ENCODE measurements at places on chromosomes 13 and 19.

GRCh38 chr13:68588623-68589022 is 1358.5 kb upstream of the PCDH9 start:
- DNase-seq = no peak

GRCh38 chr19:42074513-42075363 is 1.2 kb upstream of the ZNF574 start:
- no peak for DNase-seq

GRCh38 chr13:105655046-105655445 is 880.4 kb downstream of the EFNB2 start:
- DNase-seq = no peak

DNA sequence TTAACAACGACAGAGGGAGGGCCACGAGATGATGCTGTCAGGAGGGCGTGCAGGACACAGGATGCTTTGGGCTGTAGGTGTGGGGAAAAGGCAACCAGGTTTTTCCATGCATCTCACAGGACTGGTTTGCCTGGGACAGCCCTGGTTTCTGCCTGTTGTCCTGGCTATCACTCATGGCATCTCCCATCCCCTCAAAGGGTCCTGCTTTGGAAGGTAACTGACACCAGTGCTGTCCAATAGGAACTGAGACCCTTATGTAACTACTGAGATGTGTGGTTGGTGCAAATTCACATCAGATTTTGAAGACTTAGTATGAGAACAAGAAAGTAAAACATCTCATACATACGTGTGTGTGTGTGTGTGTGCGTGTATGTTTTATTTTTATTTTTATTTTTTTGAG is 144.2 kb downstream of the URI1 start:
- DNase-seq = no peak

DNA sequence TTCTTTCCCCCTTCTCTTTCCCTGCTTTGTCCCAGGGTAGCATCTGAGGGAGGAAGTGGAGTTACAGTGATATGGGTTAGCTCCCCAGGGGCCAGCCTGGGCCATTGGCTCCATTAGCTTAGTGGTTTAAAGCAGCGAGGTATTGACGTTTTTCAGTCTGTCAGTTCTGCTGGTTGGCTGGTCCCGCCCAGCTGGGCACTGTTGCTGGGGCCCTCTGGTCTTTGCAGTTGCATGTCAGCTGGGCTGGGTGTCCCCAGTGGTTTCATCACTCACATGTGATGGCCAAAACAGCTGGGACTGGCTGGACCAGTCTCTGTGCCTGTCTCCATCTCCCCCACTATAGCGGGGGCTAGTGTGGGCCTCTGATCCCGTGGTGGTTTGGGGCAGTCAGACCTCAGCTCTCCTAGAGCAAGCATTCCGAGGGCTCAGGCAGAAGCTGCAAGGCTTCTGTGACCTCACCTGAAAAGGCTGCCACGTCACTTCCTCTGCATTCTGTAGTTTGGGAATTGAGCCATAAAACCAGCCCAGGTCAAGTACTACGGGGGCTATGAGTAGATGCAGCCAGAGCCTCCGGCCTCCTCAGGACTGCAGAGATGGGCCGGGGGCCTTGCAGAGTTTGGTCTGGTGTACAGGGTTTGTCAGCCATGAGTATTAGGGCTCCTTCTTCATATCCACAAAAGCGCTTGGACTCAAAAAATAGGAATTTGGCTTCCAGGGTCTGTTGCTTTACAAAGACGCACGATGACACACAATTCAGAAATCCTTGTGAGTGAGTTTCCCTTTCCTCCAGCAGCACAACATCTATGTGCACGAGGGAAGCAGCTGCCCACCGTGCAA is 30.0 kb downstream of the TSSK6 start:
- DNase-seq = no peak

GRCh38 chr19:40314656-40315055 is 29.5 kb upstream of the AKT2 start:
- no peak for DNase-seq

DNA sequence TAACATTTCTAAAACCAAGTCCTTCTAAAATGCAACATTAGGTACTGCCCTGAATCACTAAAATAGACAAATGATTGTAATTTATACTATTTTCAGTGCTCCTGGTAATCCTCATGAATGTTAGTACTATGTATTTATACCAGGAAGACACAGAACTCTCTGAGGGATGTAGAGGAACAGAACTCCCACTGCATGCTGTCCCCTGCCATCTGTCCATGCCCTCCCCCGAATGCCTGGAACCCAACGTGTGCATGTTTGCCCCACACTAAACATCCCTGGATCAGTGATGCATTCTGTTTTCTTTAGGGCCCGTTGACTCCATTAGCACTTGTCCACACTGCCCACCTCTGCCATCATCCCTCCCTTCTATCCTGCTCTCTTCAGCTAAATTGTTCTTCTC is 26.5 kb downstream of the ENOX1 start:
- DNase-seq = no peak

GRCh38 chr19:42288387-42288786 is 13.5 kb upstream of the PRR19 start:
- DNase-seq = no peak

- DNase-seq = no peak
These were observed 25.9 kb upstream of the GATAD2A start for GRCh38 chr19:19379527-19379926.

DNA sequence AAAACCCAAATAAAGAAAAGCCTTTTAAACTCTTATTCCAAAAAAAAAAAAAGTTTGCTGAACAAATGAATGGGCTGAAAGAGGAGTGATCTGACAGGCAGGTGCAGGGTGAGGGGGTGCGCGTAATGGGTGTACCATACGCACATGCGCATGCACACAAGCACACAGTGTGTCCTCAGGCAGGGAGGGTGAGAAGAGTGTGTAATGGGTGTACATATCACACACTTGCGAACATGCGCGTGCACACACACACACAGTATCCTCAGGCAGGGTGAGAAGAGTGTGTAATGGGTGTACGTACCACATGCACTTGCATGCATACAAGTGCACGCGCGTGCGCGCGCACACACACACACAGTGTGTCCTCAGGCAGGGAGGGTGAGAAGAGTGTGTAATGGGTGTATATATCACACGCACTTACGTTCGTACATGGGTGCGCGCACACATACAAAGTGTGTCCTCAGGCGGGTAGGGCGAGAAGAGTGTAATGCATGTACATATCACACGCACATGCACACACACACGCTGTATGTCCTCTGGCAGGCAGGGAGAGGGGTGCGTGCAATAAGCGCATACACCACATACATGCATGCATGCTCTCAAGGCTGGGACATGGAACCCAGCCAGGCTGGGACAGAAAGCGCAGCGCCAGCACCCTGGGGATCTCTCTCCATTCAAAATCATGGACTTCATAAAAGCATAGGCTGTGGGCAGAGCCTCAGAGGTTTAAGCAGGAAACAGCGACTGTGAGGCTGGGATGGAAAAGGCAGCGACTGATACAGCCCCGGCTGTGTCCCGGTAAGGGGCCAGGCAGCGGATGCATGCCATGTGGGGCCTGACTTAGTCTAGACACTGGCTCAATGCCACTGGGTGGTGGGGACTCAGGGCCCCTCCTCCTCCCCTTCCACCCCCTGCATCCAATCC is 70.4 kb downstream of the CEBPG start:
- no peak for DNase-seq

DNA sequence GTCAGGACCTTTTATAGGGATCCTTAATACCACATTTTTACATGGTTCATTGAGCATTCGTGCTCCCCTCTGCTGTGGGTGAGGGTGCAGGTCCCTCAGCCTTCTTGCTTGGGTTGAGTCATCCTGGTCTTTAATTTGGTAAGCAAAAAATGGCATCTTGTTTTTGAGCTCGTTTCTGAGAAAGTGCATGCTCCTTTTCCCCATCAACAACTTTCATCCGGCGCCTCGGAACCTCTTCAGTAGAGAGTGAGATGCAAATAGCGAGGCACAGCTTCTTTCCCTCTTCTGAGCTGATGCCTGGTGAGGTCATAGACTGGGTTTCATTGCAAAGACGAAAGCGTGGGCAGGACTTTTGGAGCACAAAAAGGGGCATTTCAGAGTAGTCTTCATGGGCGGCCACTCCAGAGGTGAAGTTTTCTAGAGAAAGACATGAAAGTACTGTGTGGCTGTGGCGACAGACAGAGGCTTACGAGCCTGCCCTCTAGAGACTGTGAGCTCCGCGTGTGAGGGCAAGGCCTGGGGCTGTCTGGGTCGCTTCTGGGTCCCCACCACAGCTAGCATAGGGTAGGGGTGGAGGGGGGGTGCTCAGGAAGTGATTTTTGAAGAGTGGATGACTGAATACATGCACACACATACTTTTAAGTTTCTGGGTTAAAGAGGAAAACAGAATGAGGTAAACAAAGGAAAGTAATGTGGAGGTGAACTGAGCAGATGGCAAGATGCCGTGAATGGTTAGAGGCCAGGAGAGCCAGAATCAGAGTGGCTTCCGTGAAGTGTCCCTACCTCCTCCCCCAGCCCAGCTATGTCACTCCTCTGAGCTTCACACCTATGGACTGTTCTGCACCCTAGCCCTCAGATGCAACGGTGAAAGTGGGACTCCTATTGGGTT is 44.3 kb downstream of the BBC3 start:
- DNase-seq = peak; percentile 71
